ENCODE measurements at places on chromosomes 16 and 17. TPM values are rescaled to one million over a fixed set of nuclear protein-coding genes. Genes with fewer than 3 reads are reported as not detected.

Gene KRT24
- total RNA-seq, result not detected

Gene CCL1
- not detected for total RNA-seq

DNA sequence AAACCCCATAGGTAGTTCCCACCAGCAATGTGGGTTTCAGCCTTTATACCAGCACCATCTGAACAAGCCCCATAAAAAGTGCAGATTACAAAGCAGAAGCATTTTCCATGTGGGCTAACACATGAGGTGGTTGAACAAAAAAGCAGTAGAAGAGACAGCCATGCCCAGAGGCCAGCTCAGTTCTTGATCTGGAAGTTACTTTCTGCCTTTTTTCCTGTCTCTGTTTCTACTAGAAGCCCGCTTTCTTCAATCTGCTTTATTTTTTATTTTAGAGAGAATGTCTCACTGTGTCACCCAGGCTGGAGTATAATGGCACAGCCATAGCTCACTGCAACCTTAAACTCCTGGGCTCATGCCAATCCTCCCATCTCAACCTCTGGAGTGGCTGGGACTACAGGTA, 31.5 kb upstream of the APOH start:
- no peaks in the 10 kb centered on the region for H3K36me3 ChIP-seq
- DNase-seq, result no peak
- H3K27ac ChIP-seq, result no peak overlapping the region
- no peak overlapping the region for H3K4me3 ChIP-seq
- no peaks in the 10 kb centered on the region for H3K27me3 ChIP-seq
- no peaks in the 10 kb centered on the region for H3K4me1 ChIP-seq

DNA sequence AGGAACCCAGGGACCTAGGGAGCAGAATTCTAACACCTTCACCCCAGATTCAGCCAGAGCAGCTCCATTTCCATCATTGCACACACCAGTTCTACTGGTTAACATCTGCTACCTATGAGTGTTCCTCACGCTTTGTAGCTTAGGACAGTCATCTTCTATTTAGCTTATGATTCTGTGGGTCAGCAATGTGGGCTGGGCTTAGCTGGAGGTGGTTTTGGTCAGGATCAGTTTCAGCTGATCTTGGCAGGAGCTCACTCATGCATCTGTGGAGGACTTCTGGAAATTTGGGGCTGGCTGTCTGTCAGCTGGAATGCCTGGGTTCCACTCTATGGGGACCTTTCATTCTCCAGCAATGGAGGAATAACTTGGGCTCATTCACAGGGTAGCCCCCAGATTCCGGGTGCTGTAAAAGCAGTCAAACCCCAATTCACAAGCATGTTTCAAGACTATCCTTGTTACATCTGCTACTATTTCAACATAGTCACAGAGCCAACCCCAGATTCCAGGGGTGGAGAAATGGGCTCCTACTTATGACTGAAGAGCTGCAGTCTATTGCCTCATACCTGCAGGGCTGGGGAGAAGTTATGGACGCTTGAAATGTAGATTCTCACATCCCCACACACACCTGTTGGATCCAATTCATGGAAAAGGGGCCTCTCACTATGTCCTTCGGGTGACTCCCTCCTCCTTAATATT, 3.4 kb upstream of the HP start:
- H3K27me3 ChIP-seq, result peaks cover 6% of the 10 kb centered on the region
- H3K36me3 ChIP-seq, result no peaks in the 10 kb centered on the region
- H3K4me3 ChIP-seq, result no peak overlapping the region
- no peaks in the 10 kb centered on the region for H3K4me1 ChIP-seq
- no peak overlapping the region for H3K27ac ChIP-seq

Data from SJSA1 (cell line).